ENCODE measurements at places on chromosomes 4 and X. TPM values are rescaled to one million over a fixed set of nuclear protein-coding genes. Genes with fewer than 3 reads are reported as not detected.

Gene GRIA2
- not detected for total RNA-seq

Gene IL21
- 0.16 TPM for total RNA-seq

Gene FAM184B
- total RNA-seq = 0.75 TPM

Gene PLP1
- total RNA-seq = 4.4 TPM

Gene WAS
- total RNA-seq = 13.1 TPM

Gene NMU
- not detected for total RNA-seq

Data from transverse colon (tissue), 4 donors.